COLO829 (cell line): ENCODE measurements at places on chromosomes 4 and X.

GRCh38 chrX:119467842-119468550 lies at the start of gene SLC25A5:
Gene SLC25A5 (plus strand): TSS chrX:119468444. CDS start chrX:119468516, 72 bp downstream.
- DNase-seq = peak; percentile 52

DNA sequence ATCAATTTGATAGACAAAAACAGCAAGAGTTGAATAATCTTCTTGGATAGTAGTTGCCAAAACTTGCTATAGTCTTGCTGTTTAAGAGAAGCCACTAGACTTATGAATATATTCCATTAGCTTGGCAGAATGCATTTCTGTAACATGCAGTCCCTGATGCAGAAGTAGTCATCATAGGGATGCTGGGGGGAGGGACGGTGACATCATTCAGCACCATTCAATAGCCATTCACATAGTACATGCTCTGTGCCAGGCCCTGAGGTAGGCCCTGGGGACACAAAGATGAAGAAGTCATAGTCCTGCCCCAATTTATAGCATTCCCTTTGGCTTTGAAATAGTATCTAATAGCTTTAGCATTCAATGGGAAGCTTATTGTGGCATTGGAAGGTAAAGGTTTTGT lies 185.5 kb upstream of the AFF2 start:
- DNase-seq = no peak

- DNase-seq = no peak
Observed at GRCh38 chr4:120775431-120775830, 147.1 kb downstream of the PRDM5 start.

DNA sequence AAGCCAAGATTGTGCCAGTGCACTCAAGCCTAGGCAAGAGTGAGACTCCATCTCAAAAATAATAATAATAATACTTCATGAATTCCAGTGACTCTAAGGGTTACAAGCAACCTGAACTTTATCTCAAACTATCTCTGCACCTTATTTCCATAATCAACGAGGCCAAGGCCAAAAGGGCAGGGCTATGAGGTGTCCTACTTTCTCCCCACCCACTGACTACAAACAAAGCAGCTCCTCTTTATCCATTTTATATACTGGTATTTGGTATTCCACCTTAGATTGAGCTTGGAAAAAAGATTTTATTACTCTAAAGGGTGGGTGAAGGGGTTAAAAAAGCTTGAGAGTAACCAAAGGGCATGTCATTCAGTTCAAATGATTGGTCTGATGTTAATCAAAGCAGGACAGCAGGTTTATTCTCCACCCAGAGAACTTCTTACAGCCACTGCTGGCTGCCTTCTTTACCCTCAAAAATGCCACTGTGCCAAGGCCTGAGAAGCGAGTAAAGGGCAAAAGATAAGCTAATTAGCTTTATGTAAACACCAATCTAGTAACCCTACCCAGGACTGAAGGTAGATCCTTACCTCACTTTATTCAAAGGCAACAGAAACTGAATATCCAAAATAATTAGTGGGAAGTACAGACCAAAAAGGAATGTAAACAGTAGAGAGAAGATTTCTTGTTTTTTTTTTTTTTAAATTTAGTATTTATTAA lies 28.2 kb downstream of the APOO start:
- DNase-seq = no peak

GRCh38 chr4:90889171-90889570 lies 762.0 kb downstream of the CCSER1 start:
- no peak for DNase-seq

- DNase-seq = no peak
Observed at GRCh38 chr4:145130130-145130529, 32.0 kb downstream of the ABCE1 start.
